HFFc6 (cell line): ENCODE measurements at places on chromosomes 13 and 19.

GRCh38 chr13:97751477-97751876 is 202.0 kb upstream of the IPO5 start:
- H3K4me3 ChIP-seq: no peak overlapping the region
- H3K36me3 ChIP-seq: no peaks in the 10 kb centered on the region
- no peak for DNase-seq

DNA sequence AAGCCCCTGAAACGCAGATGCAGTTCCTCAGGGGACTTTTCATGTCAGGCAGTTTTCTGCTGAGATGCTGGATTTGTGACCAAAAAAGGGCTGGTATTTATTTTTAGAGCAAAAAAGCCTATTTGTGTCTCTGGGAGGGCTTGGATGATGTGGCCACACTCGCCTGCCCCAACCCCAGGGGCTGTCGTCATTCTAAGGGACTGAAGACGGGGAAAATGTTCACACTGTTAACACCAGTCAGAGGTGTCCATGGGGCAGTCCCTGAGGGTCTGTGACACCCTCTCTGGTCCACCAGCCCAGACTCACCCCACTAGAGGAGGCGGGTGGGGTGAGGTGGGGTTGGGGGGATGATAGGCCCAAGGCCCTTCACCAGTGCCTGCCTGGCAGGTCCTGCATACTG is 15.9 kb upstream of the EPHX3 start:
- H3K27me3 ChIP-seq: peaks cover 15% of the 10 kb centered on the region
- H3K36me3 ChIP-seq: peaks cover 20% of the 10 kb centered on the region
- no peak overlapping the region for H3K4me3 ChIP-seq
- peaks cover 67% of the 10 kb centered on the region for H3K4me1 ChIP-seq
- peak overlapping the region; percentile 96 for H3K27ac ChIP-seq

DNA sequence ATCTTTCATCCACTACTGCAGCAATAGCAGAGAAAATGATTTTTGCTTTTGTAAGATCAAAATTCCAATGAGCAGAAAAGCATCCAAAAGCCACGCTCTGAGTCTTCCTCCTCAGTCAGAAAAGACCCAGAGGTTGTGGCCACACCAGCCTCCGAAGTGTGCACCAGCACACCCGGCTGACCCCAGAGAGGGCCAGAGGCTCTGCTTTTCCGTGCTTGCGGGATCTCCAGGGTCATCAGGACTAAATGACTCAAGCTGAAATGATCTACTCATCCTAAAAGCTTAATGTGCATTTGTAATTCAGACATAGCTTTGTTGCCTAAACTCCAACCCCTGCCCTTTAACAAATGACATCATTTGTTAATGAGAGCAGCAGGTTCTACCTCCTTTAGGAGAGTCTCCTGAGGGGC is 16.5 kb downstream of the RXFP2 start:
- H3K4me1 ChIP-seq: peaks cover 70% of the 10 kb centered on the region
- DNase-seq: peak; percentile 91
- H3K36me3 ChIP-seq: peaks cover under 1% of the 10 kb centered on the region; the same call in 1 of the 2 replicates
- H3K27me3 ChIP-seq: peaks cover 2% of the 10 kb centered on the region
- peak overlapping the region; percentile 97 for H3K27ac ChIP-seq

DNA sequence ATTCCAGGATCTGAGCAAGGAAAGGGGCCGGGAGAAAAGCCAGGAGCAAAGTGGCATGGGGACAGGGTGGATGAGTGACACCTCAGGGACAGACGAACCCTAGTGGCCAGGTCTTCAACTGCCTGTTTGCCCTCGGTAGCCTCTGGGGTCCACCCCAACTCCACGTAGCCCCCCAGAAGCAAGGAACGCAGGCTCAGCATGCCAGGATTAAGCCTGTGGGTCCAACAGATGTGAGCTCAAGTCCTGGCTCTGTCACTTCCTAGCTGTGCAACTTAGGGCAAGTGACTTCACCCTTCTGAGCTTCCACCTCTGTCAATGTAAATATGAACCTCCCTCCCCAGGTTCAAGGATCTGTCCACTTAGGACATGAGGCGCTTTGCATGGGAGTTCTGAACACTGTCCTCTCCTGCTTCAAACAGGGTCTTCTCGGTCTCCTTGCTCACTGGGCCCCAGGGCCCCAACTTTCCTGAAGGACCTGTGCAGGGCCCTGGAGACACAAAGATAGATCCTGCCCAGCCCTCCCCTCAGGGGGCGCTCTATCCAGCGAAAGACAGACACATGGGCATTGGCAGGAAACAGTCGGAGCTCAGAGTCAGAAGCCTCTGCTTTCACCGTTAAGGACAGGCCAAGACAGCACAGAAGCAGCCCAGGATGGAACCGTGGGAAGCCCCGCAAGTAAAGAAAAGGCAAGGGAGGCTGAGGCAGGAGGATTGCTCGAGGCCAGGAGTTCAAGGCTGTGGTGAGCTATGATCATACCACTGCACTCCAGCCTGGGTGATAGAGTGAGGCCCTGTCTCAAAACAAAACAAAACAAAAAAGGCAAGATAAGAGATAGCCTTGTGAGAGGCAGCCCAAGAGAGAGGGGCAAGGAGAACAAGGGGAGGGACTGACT is 13.2 kb downstream of the SYDE1 start:
- DNase-seq: no peak

- H3K27ac ChIP-seq: peak overlapping the region; percentile 51; the same call in 1 of the 2 replicates
- peaks cover 2% of the 10 kb centered on the region for H3K27me3 ChIP-seq
- H3K4me1 ChIP-seq: peaks cover 31% of the 10 kb centered on the region
- H3K36me3 ChIP-seq: peaks cover 48% of the 10 kb centered on the region
- DNase-seq: no peak
- H3K4me3 ChIP-seq: 0 out of 2 replicates have a peak overlapping the region, but pooled peaks have one; percentile 15
Observed at GRCh38 chr19:35169221-35169995, 14.9 kb downstream of the FXYD5 start.

DNA sequence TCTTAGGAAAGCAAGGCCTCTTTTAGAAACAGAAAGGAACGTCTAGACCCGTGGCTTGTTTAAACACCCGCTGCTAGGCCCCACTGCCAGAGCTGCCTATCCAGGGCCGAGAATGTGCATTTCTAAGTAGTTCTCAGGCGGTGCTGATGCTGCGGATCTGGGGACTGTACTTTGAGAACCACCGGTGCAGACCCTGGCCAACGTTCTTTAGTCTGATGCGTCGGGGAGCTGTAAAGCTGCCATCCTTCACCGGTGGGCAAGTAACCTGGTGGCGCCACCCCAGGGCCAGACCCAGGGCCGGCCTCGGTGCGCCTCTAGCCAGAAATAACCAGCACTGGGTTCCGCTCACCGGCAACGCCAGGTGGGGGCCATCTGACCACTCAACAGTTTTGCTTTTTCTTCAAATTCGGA is 47.1 kb downstream of the TGDS start:
- H3K27ac ChIP-seq: peak overlapping the region; percentile 92
- no peak for DNase-seq
- H3K4me1 ChIP-seq: peaks cover 28% of the 10 kb centered on the region
- H3K27me3 ChIP-seq: peaks cover 7% of the 10 kb centered on the region

- no peak for DNase-seq
- H3K27me3 ChIP-seq: peaks cover 7% of the 10 kb centered on the region
- peaks cover 6% of the 10 kb centered on the region for H3K36me3 ChIP-seq
- H3K27ac ChIP-seq: no peak overlapping the region
- no peaks in the 10 kb centered on the region for H3K4me1 ChIP-seq
Observed at GRCh38 chr19:5148794-5149190, 179.9 kb downstream of the KDM4B start.

DNA sequence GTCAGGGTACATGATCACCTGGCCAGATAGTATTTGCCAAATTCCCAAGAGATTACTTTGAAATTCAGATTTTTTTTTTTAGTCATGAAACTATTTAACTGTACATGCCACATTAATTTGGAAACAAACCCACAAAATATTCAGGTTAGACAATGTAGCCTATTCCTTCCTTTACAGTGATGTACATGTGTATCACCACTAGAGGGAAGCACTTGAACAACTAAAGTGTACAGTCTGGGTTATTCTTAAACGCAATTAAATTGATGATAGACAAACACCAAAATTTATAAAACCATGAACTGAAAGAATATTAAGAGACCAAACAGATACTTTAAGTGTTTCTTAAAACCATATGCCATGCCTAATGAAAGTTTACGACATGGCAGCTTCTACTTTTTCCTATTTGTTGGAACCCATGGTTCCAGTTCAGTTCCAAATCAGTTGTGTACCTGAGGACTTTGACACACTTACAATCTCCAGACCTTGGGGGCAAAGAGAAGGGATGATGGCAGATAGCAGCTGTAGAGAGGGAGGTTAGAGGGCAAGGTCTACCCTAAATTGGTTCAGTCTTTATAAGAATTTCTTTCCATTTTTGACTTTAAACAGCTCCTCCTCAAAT is 52.8 kb downstream of the TNFSF13B start:
- DNase-seq: peak; percentile 49
- H3K4me3 ChIP-seq: no peak overlapping the region
- H3K27ac ChIP-seq: no peak overlapping the region
- peaks cover 3% of the 10 kb centered on the region; the same call in 1 of the 2 replicates for H3K27me3 ChIP-seq
- H3K4me1 ChIP-seq: no peaks in the 10 kb centered on the region
- H3K36me3 ChIP-seq: no peaks in the 10 kb centered on the region

DNA sequence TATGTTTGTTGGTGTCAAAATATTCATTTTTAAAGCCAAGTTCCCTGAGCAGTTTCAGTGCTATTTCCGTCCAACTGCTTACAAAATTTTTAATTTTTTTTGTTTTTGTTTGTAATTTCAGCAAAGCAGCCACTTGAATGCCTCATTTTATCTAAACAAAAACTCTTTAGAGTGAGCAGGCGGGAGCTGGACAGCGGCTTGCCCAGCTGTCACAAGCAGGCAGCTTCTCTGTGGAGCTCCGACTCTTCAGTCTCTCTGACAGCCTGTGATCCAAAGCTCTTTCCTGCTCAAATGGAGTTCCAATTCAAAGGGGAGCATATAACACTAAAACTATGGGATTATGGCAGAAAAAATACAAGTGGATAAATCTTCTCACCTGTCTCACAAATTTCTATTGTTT is 618.3 kb upstream of the PCDH20 start:
- DNase-seq: no peak
- H3K4me1 ChIP-seq: no peaks in the 10 kb centered on the region
- H3K27me3 ChIP-seq: no peaks in the 10 kb centered on the region
- H3K4me3 ChIP-seq: no peak overlapping the region
- H3K36me3 ChIP-seq: 0 out of 2 replicates have a peak, but pooled peaks cover 4% of the 10 kb centered on the region
- H3K27ac ChIP-seq: no peak overlapping the region

DNA sequence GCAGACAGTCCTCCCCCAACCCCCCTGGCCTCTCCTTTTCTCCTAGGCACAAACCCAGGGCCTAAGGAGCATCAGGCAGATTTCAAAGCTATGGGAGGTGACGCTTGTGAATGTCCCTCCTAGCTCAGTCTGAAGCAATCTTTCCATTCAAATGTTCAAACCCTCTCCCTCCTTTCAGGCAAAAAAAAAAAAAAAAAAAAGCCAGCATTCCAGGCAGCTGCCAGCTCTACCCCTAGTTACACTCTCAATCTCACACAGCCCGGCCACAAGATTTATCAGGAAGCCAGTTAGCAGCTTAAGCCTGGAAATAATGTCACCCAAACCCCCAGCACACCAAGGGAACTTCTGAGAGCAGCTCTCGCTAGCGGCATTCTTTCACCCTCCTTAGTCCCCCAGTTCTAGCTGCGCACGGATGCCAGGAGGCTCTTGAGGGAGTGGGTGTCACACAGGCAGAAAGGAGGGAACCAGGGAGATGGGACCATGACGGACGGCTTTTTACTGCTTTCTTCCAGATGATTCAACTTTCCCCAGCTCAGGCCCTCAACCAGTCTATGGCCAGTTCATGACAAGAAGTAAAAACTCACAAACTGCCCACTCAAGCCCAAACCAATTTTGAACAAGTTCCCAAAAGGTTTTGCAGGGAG is 6.3 kb downstream of the SH3GL1 start:
- H3K27me3 ChIP-seq: peaks cover 3% of the 10 kb centered on the region
- peaks cover 70% of the 10 kb centered on the region for H3K4me1 ChIP-seq
- peak overlapping the region; percentile 28 for H3K4me3 ChIP-seq
- peak overlapping the region; percentile 81 for H3K27ac ChIP-seq
- H3K36me3 ChIP-seq: peaks cover 7% of the 10 kb centered on the region
- no peak for DNase-seq

DNA sequence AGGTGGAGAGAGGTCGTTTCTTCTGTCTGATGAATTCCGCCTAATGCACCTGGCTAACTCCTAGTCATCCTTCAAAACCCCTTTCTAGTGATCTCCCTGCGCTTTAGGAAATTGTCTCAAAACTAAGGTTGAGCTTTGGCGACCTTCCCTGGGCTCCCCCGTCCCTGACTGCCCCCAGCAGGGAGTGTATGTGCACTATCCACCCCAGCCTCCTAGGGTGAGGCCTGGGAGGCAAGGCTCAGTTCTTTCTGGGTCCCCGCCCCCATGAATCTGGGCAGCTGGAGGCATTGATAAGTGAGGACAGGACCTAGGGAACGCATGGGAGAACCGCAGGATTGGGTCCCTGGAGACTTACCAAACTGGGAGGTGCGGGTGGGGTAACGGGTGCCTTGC is 378 bp downstream of the TLE6 start:
- no peak overlapping the region for H3K27ac ChIP-seq
- peaks cover 14% of the 10 kb centered on the region for H3K27me3 ChIP-seq
- peaks cover 23% of the 10 kb centered on the region for H3K4me1 ChIP-seq
- H3K4me3 ChIP-seq: peak overlapping the region; percentile 48
- no peaks in the 10 kb centered on the region for H3K36me3 ChIP-seq

- H3K27me3 ChIP-seq: no peaks in the 10 kb centered on the region; the same call in 1 of the 2 replicates
- H3K36me3 ChIP-seq: no peaks in the 10 kb centered on the region
- no peak overlapping the region for H3K4me3 ChIP-seq
- no peak overlapping the region for H3K27ac ChIP-seq
- no peaks in the 10 kb centered on the region for H3K4me1 ChIP-seq
- no peak for DNase-seq
Observed at GRCh38 chr13:76523740-76524340, 362.4 kb downstream of the KCTD12 start.

DNA sequence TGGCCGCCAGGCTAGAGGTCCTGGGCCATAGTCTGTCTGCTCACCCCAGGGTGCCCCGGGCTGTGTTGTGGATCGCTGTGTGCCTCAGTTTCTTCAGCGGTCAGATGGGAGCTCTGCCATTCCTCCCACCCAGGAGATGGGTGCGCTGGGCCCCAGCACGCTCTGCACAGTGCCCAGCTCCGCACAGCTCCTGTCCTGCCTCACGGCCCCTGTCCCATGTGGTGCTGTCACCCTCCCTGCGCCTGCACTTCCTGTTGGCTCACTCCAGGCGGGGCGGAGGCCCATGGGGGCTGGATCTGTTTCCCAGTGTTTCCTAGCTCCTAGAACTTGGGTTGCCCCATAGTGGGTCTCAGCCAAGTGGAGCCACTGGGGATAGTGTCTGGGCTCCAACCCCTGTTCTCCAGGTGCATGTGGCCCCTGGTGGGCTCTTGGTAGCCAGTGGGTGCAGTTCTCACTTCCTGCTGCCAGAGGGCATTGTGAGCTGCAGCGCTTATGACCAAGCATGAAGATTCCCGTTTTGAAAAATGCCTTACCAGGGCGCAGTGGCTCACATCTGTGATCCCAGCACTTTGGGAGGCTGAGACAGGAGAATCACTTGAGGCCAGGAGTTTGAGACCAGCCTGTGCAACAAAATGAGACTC is 69.8 kb downstream of the KDM4B start:
- H3K27me3 ChIP-seq: peaks cover 1% of the 10 kb centered on the region
- peak overlapping the region; percentile 11; the same call in 1 of the 2 replicates for H3K4me3 ChIP-seq
- H3K4me1 ChIP-seq: peaks cover 25% of the 10 kb centered on the region
- DNase-seq: no peak
- H3K27ac ChIP-seq: no peak overlapping the region
